ENCODE measurements at places on chromosomes 4 and X. TPM values are rescaled to one million over a fixed set of nuclear protein-coding genes. Genes with fewer than 3 reads are reported as not detected.

GRCh38 chr4:55393461-55394320, 2.1 kb upstream of the TMEM165 start:
- no peaks in the 10 kb centered on the region for H3K27me3 ChIP-seq
- no peak overlapping the region for H3K27ac ChIP-seq
- DNase-seq = no peak

GRCh38 chr4:5824635-5825034, 68.3 kb downstream of the CRMP1 start:
- no peak overlapping the region for H3K4me3 ChIP-seq
- H3K36me3 ChIP-seq = no peaks in the 10 kb centered on the region
- no peak for DNase-seq
- no peak overlapping the region for H3K27ac ChIP-seq

DNA sequence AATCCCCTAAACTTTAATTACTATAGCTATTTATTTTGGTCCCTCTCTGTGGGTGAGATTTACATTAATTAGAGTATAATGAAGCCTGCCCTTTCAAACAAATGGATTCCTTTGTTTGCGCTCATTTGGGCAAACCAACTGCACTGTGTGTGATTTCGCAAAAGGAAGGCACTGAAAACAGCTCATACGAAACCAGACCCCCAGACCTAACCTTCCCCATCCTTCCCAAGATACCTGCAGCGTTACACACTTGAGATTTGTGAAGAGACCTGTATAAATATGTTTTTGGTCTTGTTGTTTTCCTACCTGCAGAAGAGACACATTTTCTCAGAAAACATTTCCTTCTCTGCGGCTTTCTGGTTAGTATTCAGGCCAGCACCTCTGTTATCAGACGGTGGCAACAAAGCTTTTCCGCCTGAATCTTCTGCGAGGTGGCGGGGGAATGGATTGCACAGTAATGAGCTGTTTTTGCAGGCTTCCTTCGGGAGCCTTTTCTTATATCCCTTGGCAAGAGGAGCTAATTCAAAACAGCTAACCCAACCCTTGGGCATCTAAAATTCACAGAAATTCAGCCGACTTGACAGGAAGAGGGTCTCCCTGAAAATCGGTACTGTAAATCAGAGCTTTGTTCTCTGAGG, 47.6 kb downstream of the CBLL2 start:
- H3K4me1 ChIP-seq = no peaks in the 10 kb centered on the region
- no peak overlapping the region for H3K4me3 ChIP-seq

DNA sequence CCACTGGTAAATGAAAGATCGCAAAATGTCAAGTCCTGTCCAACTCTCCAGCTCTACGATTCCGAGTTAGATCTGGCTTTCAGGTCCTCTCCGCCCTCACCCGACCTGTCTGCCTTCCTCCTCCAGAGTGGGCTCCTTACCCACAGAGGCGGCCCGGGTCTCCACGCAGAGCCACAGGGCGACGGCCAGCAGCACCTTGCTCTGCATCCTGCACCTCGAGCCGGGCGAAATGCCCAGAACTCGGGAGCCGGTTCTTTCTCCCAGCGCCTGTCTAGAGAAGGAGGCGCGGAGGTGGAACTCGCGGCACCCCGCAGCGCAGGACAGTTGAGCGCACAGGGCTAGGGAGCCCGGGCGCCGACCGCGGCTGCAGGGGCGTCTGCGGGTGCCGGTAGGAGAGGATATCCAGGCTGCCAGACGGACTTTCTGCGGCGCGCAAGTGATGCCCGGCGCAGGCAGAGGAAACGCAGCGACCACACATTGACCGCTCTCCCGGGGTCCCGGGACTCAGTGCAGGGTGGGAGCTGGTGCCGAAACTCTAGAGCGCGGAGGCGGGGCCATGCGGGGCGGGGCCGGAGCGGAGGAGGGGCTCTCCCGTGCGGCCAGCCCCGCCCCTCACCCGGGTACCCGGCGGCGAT, at the start of gene KDR:
KDR (minus strand) TSS at position 509 of the 635 bp plus-strand sequence; CDS start at position 207, 302 bp downstream.
- peak within 1 kb of the TSS; percentile 46 for H3K4me3 ChIP-seq
- H3K27ac ChIP-seq = peak within 1 kb of the TSS; percentile 19
- no peaks in the 10 kb centered on the region for H3K36me3 ChIP-seq
- no peaks in the 10 kb centered on the region for H3K27me3 ChIP-seq

DNA sequence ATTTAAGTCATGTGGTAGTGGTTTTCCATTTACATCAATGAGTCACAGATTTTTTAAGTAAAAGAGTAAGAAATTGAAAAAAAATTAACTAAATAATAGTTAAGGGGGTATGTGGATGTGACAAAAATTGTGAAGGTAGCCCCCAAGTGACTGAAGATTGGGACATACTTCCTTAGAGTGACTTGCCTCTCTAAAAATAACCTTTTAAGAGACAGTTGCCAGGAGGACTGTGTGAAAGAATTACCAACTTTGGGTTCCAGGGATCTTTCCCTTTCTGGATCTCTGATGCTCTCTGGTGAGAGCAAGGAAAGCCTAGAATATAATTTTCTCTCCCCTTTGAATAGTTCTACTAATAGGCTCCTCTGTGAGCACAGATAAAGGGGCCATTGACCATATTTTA, 42.7 kb downstream of the NHSL2 start:
- H3K27ac ChIP-seq = no peak overlapping the region
- no peaks in the 10 kb centered on the region for H3K4me1 ChIP-seq
- no peaks in the 10 kb centered on the region for H3K36me3 ChIP-seq
- DNase-seq = no peak
- H3K27me3 ChIP-seq = no peaks in the 10 kb centered on the region
- H3K4me3 ChIP-seq = no peak overlapping the region

GRCh38 chr4:27463816-27464215, 603.2 kb downstream of the STIM2 start:
- H3K27me3 ChIP-seq = no peaks in the 10 kb centered on the region
- no peaks in the 10 kb centered on the region for H3K36me3 ChIP-seq
- H3K4me3 ChIP-seq = no peak overlapping the region
- DNase-seq = no peak
- H3K27ac ChIP-seq = no peak overlapping the region
- no peaks in the 10 kb centered on the region for H3K4me1 ChIP-seq

GRCh38 chrX:151899622-151900021, 13.1 kb upstream of the MAGEA4 start:
- no peaks in the 10 kb centered on the region for H3K4me1 ChIP-seq
- no peak overlapping the region for H3K27ac ChIP-seq
- no peak overlapping the region for H3K4me3 ChIP-seq

GRCh38 chr4:148333265-148333664, 108.9 kb downstream of the NR3C2 start:
- no peaks in the 10 kb centered on the region for H3K27me3 ChIP-seq
- H3K27ac ChIP-seq = no peak overlapping the region
- no peaks in the 10 kb centered on the region for H3K36me3 ChIP-seq
- H3K4me1 ChIP-seq = no peaks in the 10 kb centered on the region

DNA sequence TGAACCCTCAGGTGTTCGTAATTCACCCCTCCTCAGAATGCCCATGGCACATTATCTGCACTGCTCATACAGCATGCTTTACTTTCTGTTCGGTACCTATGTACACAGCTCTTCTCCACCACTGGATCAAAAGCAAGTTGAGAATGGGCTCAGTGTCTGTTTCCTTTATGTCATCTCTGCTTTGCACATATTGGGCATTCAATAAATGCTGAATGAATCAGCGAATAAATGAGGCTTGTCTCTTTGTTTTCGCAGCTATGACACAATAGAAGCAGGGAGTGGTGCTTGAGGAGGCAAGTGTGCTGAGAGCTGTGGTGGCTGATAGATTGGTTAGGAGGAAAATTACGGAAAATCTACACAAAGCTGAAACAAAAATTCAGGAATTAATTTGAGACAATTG, 109.1 kb upstream of the VMA21 start:
- no peak for DNase-seq
- no peaks in the 10 kb centered on the region for H3K27me3 ChIP-seq
- no peaks in the 10 kb centered on the region for H3K36me3 ChIP-seq

DNA sequence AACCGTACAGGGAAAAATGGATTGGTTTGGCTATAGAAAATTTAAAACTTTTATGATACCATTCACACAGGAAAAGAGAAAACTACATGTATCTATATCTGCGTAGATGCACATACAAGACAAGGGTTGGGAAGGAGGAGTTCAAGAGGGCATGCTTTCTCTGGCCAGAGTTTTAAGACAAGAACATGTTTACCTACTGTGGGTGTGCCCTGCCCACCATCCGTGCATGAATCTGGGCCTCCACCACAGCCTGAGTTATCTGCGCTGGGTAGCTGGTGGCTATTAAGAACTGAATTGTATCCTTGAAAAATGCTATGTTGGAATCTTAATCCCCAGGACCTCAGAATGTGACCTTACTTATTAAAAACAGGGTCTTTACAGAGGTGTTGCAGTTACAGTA, 151.6 kb downstream of the AASDH start:
- H3K4me1 ChIP-seq = no peaks in the 10 kb centered on the region
- H3K27me3 ChIP-seq = no peaks in the 10 kb centered on the region
- no peaks in the 10 kb centered on the region for H3K36me3 ChIP-seq
- no peak for DNase-seq
- H3K27ac ChIP-seq = no peak overlapping the region

DNA sequence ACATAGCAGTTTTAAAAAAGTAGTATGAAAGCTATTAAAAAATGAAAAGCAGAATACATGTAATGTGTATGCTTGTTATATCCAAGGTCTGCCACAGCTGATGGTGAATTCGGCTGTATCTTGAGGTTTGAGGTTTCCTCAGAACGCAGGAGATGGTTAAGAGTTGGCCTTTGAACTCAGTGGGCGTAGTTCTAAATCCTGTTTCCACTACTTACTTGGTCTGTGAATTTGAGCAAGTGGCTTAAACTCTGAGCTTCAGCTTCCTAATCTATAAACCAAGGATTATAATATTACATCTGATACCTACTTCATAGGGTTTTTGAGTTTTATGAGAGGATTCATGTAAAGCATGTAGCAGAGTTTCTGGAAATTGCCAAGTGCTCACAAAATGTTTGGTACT, 125.2 kb downstream of the STIM2 start:
- no peaks in the 10 kb centered on the region for H3K27me3 ChIP-seq
- H3K36me3 ChIP-seq = no peaks in the 10 kb centered on the region
- H3K27ac ChIP-seq = no peak overlapping the region
- H3K4me3 ChIP-seq = no peak overlapping the region
- DNase-seq = no peak

- no peak overlapping the region for H3K4me3 ChIP-seq
- H3K27me3 ChIP-seq = no peaks in the 10 kb centered on the region
- no peaks in the 10 kb centered on the region for H3K36me3 ChIP-seq
- H3K4me1 ChIP-seq = no peaks in the 10 kb centered on the region
- no peak for DNase-seq
- no peak overlapping the region for H3K27ac ChIP-seq
Observed at GRCh38 chr4:168183717-168184571, 91.6 kb downstream of the ANXA10 start.

Gene SLC25A53
- 9.3 TPM for total RNA-seq

DNA sequence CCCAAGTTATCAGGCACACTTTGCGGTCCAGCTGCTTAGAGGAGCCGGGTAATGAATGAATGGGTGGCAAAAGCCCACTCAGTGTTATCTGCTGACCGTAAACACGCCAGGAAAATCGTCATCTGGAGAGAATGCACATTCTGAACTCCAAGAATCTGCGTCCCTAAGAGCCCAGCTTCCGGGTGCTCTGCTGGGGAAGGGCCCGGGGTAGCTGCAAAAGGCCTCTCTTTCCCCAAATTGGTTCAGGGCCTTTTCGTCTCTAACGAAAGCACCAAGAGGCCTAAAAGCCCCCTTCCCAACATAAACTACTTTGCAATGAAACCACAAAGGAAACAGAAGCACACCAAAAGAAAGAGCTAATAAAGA, 1.6 kb upstream of the SFRP2 start:
- no peak for DNase-seq
- H3K27me3 ChIP-seq = no peaks in the 10 kb centered on the region
- H3K4me3 ChIP-seq = no peak overlapping the region
- no peaks in the 10 kb centered on the region for H3K4me1 ChIP-seq

Gene CCNG2
- 25.6 TPM for total RNA-seq

DNA sequence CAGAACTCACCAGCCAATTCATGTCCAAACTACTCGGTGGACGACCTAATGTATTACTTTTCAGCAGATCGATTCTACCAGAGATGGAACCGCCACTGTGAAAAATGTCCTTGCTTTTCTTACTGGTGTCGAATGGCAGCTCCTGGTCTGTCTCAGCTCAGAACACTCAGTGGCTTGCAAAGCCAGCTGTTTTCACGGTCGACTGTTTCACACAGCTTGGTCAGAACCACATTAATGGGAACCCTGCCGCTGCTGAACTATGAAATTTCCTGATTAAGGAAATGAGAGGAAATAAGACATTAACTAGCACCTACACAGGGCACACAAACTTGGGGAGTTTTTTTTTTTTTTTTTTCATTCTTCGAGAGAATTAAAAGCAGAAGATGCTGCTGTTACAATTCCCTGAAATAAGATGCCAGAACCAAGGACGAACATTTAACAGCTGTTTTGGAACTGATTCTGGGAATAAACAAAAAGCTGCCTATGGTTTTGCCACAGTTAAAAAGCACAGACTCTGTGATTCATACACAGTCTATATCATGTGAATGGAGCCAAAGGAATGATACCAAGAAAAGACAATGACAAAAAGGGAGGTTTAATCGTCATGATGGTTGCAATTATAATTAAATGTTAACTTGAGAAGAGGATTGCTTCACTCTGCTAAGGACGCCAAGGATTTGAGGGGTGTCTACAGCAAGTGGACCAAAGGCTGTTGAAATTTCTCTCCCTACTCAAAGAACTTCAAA, 31.3 kb downstream of the SUPT20HL2 start:
- H3K27me3 ChIP-seq = no peaks in the 10 kb centered on the region
- no peak for DNase-seq
- no peaks in the 10 kb centered on the region for H3K4me1 ChIP-seq
- no peak overlapping the region for H3K27ac ChIP-seq

- no peak overlapping the region for H3K27ac ChIP-seq
- DNase-seq = no peak
- no peaks in the 10 kb centered on the region for H3K4me1 ChIP-seq
- H3K4me3 ChIP-seq = no peak overlapping the region
Observed at GRCh38 chr4:149718500-149718899, 97.1 kb downstream of the IQCM start.

DNA sequence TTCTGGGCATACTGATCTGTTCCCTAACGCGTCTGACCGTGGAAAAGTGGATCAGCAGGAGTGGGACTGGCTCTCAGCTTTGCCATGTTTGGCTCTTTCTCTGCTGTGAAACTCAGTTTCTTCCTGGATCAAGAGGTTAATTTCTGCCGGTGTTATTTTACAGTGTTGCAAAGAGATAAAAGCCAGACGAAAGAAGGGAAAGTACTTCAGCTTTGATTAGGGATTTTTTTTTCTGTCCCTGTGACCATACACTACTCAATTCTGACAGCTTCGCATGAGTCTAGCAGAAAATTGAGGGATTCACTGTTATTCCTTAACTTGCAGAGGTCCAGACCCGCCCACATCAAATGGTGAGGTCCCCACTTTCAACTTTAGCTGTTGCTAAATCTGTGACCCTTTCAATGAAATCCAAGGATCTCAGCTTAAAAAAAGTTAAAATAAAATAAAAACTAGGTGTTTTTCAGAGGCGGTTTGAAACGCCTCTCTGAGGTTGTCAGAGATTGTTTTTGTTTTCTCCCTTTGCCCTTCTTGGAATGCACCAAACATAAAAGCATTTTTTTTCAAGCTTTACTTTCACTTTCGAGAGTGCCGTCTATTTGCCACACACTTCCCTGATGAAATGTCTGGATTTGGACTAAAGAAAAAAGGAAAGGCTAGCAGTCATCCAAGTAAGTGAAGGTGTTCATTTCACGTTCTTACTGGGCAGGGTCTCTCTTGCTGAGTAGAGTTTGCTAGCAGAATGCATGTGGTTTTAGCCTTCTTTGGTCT, at the start of gene TLR3:
TLR3 (plus strand) TSS at position 576 of the 768 bp plus-strand sequence. CDS start 7,464 bp downstream, outside the sequence.
- H3K27me3 ChIP-seq = no peaks in the 10 kb centered on the region
- peak within 1 kb of the TSS; percentile 27 for H3K4me3 ChIP-seq
- DNase-seq = no peak
- peaks cover 8% of the 10 kb centered on the region for H3K4me1 ChIP-seq
- H3K27ac ChIP-seq = peak within 1 kb of the TSS; percentile 74
